ENCODE measurements at places on chromosomes 16 and 17.

- DNase-seq, result no peak
Observed at GRCh38 chr17:77312786-77313599, 172.2 kb downstream of the SEC14L1 start.

DNA sequence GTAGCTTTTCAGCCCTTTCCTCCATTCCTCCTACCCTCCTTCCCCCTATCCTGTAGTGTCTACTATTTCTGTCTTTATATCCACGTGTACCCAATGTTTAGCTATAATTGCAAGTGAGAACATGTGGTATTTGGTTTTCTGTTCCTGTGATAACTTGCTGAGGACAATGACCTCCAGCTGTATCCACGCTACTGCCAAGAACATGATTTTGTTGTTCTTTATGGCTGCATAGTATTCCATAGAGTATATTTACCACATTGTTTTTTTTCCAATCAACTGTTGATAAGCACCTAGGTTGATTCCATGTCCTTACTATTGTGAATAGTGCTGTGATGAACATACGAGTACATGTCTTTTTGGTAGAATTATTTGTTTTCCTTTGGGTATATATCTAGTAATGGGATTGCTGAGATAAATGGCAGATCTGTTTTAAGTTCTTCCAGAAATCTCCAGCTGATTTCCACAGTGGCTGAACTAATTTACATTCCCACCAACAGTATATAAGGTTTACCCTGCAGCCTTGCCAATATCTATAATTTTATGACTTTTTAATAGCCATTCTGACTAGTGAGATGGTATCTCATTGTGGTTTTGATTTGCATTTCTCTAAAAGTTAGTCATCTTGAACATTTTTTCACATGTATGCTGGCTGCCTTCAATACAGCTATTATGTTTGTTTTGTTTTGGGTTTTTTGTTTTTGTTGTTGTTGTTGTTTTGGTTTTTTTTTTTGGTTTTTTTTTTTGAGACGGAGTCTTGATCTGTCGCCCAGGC is 10.9 kb upstream of the COPRS start:
- DNase-seq, result no peak

GRCh38 chr17:42363767-42364585 is 24.3 kb downstream of the STAT3 start:
- DNase-seq, result no peak

DNA sequence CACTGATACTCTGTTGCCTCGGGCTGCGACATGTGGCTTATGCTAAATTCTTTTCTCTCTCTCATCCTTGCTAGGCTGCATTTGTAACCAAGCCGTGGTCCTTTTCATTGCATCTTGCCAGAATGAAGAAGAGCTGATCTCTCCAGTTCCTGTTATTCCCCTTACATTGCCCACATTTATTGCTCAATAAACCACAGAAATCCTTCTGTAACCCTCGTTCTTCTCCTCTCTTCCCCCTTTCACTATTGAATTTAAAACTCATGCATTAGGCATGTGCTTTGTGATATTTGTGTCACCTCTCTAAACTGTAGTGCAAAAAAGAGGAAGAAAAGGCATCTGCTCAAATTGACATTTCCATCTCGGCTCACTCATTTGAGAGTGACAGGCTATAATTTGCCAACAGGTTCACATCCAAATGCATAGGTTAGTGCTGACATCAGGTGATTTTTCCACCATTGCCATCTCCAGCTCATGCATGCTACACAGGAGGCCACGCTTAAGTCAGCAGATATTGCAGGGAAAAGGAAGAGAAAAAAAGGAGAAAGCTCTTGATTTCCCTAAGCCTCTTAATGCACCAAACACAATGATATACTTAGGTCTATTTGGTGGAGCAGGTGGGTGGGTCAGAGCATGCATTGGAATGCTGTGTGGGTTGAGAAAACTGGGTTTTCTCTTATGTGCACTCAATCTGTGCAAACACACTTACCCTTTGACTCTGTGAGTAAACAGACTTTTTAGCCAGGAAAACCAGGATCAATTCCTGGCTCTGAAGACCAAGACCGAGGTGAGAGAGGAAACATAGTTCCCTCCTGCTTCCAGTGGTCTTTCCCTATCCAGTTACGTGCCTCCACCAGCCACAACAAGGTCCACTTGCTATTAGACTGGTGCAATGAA is 642.7 kb downstream of the HS3ST4 start:
- no peak for DNase-seq

GRCh38 chr17:8141045-8141444 is 11.2 kb downstream of the PER1 start:
- no peak for DNase-seq

DNA sequence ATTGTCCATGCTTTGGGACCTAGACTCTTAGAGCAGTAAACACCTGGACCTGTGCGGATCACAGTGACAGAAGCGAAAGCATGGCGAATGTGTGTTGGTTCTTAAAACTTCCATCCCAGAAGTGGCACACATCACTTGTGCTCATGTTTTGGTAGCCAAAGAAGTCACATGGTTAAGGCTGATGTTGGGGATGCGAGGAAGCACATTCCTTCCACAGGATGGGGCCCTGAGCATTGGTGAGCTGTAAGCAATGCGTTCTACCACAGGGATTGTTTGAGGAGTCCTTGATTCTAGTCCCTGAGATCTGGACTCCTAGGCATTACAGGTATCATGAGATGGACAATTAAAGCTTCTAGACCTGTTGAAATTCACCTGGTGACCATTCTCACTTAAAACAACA is 375.9 kb downstream of the UTP18 start:
- no peak for DNase-seq

- no peak for DNase-seq
Observed at GRCh38 chr17:28426081-28426519, 20.1 kb upstream of the SLC46A1 start.

DNA sequence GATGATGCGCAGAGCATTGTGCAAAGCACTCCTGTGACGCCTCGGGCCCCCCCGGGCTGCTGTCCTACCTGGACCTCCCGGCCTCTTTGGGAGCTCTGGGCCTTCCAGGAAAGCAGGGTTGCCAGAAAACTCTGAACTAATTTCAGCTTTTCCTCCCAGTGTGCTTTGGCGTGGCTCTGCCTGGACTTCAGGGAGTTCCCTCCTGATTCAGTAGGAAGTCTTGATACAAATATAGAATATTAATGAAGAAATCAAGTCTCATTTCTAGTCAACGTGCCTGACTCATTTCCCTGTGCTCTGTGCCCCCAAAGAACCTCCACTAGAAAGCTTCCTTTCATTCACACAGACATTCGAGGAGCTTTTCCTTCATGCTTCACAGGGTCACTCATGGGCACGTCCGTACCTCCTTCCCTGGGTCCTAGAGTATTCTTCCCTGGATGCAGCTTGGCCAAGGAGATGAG is 84.0 kb upstream of the NOL11 start:
- no peak for DNase-seq

DNA sequence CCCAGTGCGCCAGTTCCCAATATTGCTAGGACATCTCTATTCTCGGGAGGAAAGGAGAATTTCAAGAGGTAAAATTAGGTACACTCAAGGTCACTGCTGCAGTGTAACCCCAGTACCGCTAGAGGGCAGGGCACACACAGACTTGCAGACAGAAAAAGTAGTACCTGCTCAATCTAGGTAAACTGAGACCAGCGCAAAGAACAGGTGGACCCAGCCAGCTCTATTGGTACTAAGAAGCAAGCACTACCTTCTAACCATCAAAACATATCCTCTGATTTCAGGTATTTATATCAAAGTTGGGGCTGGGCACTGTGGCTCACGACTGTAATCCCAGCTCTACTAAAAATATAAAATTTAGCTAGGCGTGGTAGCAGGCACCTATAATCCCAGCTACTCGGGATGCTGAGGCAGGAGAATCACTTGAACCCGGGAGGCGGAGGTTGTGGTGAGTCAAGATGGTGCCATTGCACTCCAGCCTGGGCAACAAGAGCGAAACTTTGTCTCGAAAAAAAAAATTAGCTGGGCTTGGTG is 3.6 kb upstream of the WDR81 start:
- peak; percentile 81 for DNase-seq

DNA sequence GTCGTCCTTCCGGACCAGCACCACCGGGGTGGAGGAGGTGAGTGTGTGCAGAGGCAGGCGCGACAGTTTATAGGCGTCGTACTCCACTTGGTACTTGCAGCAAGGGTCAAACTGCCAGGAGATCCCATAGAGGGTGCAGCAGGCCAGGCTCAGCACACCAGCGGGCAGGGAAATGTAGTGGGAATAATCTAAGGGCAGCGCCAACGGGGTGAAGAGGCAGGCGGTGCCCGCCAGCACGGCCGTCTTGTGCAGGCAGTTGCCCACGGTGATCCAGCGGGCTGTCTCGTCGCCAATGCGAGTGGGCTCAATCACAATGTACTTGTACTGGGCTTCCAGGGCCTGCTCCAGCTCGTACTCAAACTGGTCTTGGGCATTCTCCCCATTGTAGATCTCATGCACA is 15.6 kb downstream of the TMEM11 start:
- no peak for DNase-seq

DNA sequence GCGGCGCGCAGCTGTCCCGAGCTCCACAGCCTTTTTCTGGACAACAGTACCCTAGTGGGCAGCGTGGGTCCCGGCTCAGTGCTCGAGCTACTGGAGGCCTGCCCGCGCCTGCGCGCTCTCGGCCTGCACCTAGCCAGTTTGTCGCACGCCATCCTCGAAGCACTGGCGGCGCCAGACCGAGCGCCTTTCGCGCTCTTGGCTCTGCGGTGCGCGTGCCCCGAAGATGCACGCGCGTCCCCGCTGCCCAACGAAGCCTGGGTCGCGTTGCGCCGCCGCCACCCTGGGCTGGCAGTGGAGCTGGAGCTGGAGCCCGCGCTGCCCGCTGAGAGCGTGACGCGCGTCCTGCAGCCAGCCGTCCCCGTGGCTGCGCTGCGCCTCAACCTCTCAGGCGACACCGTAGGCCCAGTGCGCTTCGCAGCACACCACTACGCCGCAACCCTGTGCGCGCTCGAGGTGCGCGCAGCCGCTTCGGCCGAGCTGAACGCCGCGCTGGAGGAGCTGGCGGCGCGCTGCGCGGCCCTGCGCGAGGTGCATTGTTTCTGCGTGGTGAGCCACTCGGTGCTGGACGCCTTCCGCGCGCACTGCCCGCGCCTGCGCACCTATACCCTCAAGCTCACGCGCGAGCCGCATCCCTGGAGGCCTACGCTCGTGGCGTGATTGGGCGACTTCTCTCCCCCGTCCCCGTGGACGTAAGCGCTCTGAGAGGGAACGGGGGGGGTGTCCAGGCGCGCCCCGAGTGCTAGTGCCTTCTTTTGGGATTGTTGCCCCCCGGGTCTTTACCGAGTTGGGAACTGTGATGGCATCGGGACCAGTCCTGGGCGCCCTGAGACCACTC is 1.2 kb upstream of the HSF4 start:
- DNase-seq, result peak; percentile 65

DNA sequence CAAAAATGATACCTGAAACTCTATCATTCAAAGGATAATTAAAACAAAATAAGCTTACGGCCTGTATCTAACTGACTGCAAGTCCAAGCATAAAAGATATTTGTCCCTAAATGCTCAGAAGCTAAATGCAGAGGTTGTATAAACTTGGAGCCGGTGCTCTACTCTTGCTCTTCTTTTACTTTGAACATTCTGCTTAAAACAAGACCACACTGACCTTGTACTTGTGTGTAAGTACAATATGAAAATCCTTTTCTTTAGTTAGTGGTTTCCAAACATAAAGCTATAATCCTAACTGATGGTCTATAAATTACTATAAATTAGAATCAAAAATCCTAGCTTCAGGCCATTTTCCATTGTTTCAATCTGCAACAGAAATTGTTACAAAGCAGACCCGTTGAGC is 74.6 kb downstream of the SPAG9 start:
- no peak for DNase-seq

- no peak for DNase-seq
Observed at GRCh38 chr17:74565126-74565525, 2.2 kb downstream of the CD300H start.

- no peak for DNase-seq
Observed at GRCh38 chr16:47156680-47157215, 13.0 kb upstream of the NETO2 start.

- no peak for DNase-seq
Observed at GRCh38 chr17:82351254-82351712, 7.8 kb upstream of the TEX19 start.

GRCh38 chr17:28306954-28307401 is 12.0 kb upstream of the TMEM97 start:
- DNase-seq, result no peak

GRCh38 chr17:83030432-83030831 is 49.0 kb upstream of the METRNL start:
- DNase-seq, result no peak

DNA sequence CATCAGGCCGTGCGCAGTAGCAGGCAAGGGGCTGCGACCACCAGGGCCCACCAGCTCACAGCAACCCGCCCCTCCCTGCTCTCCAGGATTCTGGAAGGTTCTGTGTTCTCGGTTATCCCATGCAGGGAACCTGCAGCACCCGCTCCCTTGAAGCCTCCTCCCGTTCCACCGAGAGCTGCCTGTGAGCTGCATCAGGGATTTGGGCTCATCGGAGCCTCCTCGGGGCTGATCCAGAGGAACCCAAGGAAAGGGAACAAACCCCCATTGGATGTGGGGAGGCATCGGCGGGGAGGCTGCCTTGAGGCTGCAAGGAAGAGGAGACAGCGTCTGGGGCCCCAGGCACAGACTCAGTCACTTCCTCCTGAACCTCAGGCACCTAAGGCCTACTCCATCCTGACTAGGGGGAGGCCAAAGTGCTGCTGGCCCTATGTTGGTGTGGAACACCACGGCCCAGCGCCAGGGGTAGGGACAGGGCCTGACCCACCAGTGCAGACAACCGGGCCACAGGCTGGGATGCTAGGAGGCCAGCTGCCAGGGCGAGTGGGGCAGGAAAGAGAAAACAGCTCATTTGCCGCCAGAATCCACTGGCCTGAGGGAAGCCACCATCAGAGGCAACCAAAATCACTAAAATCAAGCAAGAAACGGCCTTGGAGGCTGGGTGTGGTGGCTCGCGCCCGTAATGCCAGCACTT is 14.4 kb upstream of the LGALS3BP start:
- DNase-seq, result no peak

DNA sequence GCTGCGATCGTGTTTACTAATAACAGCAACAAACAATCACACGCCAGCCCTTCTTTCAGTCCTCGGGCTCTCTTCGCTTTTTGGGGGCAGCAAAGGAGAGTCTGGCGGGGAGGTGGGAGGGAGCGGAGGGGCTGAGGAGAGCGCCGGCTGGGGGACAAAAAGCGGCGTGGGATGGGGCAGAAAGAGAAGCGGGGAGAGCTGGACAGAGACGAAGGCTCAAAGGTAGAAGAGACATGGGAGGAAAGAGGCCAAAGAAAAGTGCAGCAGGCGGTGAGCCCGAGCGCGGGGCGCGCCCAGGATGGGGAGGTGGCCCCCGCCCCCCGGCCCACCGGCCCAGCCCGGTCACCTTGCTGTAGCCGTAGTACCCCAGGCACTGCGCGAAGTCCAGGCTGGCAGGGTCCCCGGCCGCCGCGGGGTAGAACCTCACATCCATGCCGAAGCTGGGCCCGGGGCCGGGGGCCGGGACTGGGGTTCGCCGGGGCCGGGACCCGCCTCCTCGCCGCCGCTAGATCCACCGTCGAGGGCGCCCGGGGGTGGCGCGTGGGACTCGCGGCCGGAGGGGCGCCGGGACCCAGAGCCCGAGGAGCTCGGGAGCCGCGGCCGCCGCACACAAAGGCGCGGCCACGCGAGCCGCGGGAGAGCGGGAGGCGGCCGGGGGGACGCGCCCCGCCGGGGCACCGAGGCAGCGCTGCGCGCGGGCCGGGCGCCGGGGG is 496 bp downstream of the TOX3 start:
- no peak for DNase-seq

All from activated CD8-positive, alpha-beta memory T cell treated with anti-CD3 and anti-CD28 coated beads, Interleukin-2, amount 10 ng/mL, durations not matched to agents 7 days and 5 days (primary cell).